GOT3 (cell line): ENCODE measurements at places on chromosomes 1 and 21.

- DNase-seq = no peak
These were observed 33.1 kb downstream of the SIPA1L2 start for GRCh38 chr1:232596666-232597303.

DNA sequence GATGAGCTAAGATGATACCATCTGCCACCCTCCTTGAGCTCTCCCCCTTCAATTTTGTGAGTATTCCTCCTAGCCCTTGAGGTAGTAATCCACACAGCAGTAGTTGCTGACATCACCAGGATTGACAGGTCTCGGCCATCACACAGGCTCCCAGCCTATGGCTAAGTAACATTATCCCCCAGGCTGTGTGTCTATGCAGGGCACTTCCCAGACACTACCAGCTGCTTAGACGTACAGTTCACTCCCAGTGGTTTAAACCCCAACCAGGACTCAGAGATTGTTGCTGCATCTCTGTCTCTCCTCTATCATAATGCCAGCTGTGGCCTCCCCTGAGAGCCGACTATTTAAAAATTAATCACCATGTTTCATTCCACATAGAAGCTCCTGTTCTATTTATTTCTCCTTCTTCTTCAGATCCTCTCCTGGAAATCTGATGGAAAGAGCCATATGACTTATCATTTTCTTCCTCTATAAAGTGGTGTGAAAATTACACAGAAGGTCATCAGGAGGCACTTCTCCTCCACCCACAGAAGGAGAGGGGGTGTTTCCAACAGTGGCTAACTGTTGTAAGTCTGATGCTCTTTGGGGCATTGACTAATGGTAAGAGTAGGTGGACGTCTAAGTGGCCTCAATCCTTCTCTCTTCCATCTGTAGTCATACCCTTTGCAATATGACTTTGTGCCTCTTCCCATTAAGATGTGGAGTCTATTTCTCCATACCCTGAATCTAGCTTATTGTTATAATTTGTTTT, 396.3 kb downstream of the SETD4 start:
- DNase-seq = no peak

DNA sequence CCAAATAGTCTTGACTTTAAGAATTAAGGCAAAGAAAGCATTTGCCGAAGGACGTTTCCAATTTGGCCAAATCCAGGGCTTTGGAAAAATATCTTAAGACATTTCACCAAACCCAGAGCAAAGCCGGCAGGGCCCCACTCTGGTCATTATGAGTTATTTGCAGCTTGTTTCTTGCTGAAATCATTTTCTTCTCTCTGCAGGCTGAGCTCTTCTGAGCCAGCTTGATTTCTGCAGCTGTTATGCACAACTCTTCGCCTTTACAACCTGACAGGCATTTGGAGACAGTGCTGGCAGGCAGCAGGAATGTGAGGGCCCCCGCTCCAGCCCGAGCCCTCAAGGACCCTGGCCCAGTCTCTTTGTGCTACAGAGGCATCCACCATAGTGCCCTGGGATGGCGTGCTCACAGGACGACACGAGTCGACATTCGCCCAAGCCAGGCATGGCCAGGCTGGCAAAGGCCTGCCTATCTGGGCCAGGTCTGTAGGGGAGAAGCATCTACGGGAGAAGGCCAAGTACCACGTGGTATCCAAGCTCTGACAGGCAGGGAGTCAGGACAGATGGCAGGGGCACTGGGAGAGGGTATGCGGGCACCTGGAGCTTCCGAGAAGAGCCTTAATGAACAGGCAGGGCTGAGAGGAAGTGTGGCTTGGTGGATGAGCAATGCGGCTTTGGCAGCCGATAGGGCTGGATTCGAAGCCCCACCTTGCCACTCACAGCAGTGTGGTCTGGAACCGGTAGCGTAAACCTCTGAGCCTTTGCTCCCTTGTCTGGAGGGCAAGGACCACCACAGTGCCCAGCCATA, 32.3 kb downstream of the SYF2 start:
- no peak for DNase-seq

- DNase-seq = no peak
These were observed 257.3 kb downstream of the CAMTA1 start for GRCh38 chr1:7042322-7043190.

- peak; percentile 50 for DNase-seq
These were observed 19.5 kb upstream of the SMYD2 start for GRCh38 chr1:214261206-214262123.

DNA sequence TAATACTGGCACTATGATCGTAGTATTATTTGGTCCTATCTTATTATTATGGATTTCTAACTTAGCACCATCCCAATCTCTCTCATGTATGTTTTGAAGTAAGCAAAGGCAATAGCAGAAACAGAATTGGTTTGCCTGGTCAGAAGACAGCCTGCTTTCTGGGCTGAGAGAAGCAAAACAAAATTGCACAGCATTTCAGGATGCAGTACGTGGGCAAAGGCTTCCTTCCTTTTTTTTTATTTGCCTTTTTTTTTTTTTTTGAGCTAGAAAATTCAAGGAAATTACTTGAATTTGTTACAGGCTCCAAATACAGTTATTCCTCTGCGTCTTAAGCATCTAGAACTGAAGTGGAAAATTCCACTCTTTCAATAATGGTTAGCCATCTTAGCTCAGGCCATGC, 8.8 kb downstream of the CDA start:
- DNase-seq = no peak

DNA sequence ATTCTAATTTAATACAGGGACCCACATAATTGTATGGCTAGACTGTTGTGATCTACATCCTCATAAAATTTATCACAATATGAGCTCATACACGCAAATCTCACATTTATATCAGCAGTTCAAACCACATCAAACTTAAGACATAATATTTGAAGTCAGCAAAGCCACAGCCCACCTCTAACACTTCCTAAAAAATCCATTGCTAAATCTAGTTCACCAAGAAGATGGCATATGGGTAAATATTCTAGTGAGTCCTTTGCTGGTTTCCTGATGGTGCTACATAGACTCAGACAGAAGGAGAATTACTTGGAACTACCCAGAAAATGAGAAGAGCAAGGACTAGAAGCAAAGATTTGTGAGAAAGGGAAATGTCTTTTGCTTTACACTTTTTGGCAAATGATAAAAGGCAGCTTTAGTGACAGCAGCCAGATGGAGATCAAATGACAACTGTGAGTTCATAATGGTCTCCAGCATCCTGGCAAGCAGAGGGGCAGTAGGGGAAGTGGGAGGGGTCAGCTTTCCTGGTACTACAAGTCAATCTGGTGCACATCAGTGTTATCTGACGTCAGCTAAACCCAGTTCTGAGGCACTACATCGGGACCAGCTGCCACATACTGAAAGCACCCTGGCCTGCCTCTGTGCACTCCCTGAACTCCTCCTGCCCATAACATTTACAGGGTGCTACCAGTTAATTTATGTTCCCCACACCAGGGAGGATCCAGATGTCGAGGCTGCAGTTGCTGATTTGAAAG, 10.6 kb upstream of the GADD45A start:
- no peak for DNase-seq

- no peak for DNase-seq
These were observed 1.3 kb upstream of the TXNIP start for GRCh38 chr1:145997718-145998023.

GRCh38 chr21:36757196-36757595, 58.3 kb downstream of the SIM2 start:
- DNase-seq = no peak

- no peak for DNase-seq
These were observed 167.9 kb upstream of the IRF2BP2 start for GRCh38 chr1:234777856-234778220.

DNA sequence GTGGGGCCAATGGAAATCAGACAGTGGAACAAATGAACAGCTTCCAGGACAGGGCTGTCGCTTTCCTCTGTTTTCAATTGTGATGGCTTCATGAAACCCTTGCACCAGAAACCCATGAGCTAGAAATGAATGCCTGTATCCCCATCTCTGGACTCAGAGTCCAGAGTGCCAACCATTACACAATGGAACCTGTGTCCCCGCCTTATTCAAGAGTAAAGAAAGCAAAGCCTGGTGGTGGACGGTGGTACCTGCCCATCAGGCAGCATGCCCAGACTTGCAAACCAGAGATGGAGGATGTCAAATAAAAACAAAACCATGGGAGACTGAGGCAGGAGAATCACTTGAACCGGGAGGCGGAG, 4.4 kb upstream of the CAPN2 start:
- no peak for DNase-seq

DNA sequence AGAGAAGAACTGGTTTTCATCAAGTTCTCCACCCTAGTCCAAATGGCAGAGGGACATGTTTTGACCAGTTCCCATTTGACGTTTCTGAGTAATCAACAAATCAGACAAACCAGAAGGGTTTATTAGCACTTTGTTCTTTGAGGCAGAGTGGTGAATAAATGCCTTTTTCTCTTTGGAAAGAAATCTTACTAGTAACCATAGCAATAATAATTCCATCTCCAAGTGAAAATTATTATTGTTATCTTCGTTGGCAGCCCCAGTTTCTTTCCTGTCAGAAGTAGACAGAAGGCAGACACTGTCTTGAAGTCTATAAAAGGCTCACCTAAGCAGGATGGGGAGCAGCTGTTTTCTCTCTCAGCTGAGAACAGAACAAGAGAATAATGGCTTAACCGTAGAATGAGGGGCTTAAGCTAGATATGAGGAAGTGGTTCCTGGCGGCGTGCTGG, 391.6 kb downstream of the PBX1 start:
- no peak for DNase-seq

GRCh38 chr1:97864615-97865014, 56.2 kb downstream of the DPYD start:
- no peak for DNase-seq

DNA sequence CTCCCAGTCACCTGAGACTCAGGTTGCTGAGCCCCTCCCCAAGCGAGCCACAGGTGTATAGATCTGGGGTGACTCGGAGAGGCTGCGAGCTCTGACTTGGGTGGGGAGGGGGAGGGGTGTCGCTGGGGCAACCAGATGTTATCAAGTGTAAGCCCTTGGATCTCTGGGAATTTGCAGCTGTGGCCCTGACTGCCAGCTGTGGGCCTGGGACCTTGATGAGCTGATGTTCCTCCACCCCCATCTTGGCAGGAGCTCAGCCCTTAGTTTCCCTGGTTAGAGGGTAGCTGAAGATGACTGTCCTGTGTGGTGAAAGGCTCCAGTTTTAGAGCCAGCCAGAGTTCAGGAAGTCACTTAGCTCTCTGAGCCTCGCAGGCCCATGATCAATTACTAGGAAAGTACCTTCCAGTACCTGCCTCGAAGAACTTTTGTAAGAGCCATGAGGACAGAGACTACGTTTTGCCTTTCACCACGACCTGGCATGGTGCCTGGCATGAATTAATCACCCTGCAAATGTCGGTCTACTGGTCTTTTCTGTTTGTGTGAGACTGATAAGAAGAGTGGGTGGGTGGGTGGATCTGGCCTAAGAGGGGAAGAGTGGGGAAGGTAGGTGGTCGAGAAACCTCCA, 55.8 kb downstream of the YARS1 start:
- no peak for DNase-seq

DNA sequence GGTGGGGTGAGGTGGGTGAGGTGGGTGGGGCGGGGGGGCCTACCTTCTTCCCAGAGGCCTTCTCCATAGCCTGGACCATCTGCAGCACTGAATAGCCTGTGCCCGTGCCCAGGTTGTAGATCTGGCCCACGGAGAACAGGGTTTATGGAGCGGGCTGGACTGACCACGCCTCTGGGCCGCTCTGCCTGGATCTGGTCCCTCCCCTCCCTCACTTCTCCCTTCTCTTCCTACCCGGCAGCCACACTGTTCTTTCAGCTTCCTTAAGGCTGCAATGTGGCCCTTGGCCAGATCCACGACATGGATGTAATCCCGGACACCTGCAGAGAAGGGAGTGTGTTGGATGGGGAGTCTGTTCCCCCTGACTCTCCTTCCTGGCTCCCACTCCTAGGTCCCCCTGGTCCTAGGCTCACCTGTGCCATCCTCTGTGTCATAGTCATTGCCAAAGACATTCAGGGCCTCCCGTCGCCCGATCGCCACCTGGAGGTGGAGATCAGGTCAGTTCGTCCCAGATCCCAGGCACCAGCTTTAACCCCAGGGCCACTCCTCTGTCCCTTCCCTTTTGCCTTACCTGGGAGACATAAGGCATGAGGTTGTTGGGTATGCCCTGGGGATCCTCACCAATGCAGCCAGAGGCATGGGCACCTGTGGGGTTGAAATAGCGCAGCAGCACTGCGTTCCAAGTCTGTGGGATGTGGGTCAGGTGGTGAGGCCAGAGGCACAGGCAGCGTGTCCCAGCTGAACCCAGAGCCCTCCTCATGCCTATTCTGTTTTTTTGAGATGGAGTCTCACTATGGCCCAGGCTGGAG, 3.9 kb downstream of the GALE start:
- DNase-seq = no peak

DNA sequence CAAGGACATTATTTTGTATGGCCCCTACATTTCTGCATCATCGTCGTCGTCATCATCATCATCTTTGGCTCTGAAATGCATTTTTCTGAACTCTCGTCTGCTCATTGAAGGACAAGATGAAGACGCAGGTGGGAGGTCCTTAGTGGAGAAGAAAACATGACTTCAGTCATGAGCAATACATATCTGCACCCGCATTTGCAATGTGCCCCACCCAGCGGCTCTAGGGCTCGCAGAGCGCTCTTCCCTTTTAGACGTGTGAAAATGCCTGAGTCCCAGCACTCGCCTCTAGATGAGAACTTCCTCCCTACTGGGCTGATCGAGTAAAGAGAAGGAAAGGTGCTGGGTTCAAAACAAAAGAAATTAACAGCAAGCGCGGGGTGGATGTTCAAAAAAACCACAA, 10.1 kb downstream of the C1orf174 start:
- DNase-seq = no peak

DNA sequence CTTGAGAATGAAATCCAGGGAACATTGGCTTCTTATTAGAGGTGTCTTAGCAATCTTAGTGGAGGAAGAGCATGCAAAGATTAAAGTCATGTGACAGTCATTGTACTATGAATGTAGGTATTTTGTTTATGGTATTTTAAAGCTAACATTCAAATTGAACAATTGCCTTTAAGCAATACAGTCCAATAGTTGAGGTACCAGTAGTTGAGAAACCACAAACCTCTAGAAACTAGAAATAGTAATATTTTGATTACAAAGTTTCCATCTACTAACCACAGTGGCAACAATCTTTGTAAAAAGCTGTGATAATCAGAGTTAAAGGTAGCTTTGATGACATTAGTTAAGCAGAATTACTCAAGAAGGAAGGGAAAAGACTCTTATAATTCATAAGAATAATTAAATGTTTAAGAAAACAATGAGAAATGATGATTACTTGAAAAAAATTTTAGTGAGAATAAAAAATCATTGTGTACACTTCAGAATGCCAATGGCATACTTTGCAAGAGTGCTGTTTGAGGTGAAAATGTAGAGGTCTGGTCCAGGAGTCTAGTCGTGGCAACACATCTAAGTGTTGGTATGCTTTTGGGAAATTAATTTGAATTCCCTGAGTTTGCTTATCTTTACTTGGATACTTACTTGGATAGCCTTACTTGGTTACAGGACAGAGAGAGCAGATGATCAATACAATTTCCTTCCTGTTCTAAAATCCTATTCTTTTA, 104.9 kb upstream of the PTGFR start:
- DNase-seq = no peak

DNA sequence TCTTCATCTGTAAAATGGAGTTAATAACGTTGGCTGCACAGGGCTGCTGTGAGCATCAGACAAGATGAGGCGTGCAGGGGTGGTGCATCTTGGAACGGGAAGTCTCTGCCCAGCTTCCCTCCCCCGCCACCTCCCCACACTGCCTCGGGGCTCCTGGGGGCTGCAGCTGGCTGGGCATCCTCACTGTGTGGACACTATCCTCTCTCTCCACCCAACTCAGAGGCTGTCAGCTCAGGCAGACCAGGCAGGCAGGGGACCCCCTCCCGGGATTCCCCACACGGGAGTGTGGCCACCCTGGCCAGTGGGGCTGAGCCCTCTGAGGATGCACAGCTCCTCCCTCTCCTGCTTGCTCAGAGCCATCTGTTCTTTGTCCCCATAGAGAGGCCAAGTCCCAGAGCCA, 122.7 kb downstream of the CCDC185 start:
- DNase-seq = no peak
